ENCODE measurements at places on chromosomes 3 and 15.

GRCh38 chr3:119322835-119323722, 28.9 kb downstream of the ARHGAP31 start:
- peak; percentile 95 for DNase-seq

DNA sequence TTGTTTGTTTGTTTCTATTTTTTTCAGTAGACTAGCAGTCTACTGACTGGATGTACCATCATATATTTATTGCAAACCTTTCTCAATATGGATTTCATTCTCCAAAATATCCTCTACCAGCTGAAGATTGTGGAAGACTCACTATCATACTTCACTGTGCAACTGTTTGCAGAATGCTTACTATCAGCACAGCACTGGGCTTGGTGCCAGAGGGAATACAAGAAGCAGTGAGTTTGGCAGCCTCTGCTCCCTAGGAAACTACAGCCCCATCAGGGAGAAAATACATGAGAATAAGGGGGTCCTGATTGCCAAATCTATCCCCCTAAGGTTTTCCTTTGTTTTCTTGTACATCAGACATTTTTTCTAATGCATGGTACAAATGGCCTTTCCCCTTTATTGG, 27.5 kb downstream of the AQP9 start:
- no peak for DNase-seq

DNA sequence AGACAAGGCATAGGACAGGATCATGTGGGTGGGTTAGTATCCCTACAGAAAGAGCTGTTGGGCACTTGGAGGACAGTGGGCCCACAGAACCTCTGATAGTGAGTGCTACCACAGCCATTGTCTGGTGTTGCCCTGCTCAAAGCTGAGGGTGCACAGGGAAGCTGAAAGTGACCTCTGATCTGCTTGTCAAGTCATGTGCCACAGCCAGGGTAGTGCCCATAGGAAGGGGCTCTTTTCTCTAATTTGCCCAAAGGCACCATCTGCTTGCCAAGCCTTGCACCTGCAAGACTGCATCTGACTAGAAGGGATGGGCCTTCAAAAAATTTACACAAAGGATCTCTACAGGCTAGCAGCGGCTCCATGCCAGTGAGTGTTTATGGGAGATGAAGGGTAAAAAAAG, 87.4 kb upstream of the GSK3B start:
- no peak for DNase-seq

DNA sequence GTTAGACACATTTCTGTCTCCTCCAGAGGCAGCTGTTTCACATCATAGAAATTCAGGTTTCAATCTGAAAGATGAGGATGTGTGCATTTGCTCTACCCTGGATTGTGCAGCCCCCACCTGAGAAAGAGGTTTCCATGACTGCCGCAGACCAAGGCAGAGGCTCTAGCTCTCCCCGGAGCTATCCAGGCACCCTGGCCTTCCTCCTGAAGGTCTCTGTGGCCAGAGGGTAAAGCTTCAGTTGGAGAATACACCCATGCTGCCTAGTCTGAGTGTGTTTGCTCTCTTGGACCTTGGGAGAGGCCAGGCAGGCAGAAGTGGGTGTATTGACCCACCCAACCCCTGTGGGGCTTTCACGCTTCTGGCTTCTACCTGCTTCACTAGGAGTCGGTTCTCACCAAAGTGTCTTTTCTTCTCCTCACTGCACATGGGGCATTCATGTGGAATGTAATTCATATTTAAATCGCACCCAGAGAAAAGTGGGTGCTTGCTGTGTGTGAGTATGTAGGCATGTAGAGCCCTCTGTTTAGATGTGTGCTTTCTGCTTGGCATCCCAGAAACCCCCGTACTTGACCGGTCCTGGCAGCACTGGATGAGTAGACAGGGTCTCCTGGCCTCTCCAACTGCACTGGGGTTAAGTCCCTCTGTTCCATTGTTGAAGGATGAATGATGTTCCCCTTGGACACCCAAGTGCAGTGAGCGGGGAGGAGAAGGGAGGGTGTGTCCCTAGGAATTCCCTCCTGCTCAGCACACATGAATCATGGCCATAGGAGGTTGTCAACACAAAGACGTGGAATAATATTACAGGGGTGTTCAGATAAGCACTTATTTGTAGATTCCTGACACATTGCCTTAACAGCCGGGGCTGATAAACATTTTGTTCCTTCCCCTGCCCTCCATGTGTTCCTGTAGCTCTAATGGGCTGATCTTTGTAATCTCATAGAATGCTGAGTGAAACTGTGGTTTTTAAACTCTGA, 20.3 kb upstream of the RAB6B start:
- DNase-seq: no peak

DNA sequence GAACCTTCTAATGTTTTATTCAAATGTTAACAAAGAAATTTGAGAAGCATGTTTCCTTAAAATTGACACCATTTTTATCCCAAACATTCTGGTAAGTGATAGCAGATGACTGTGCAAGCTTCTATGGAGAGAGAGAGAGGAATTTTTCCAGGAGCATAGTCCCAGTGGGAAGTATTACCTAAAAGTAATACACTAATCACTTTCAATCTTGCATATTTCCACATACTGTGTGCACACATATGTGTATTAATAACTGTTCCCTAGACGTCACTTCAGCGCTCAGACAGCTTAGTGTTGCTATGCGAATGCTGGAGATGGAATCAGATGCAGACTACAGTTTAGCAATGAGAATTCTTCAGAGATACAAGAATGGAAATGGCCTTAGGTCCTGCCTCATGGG, 424.3 kb upstream of the TPRG1 start:
- DNase-seq: no peak

- DNase-seq: no peak
Measured at GRCh38 chr3:149476225-149476624, 1.7 kb downstream of the TM4SF4 start.

- DNase-seq: peak; percentile 60
Measured at GRCh38 chr3:146543461-146544001, 876 bp downstream of the PLSCR1 start.

DNA sequence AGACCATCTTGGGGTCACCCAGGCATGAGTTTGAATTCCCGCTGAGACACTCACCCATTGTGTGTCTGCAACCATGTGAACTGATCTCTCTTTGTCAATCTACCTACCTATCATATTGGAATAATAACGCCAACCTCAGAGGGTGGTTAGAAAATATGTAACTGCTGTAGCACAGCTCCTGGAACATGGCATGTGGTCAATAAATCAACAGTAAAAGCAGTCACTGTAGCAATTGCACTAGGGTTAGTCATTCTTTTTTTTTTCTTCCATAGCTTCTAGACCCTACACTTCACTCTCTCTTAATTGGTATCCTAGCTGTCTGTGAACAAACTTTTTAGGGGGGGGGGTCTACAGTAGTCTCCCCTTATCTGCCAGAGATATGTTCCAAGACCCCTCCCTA, 64.2 kb upstream of the SLCO2A1 start:
- DNase-seq: no peak
